Stimulated activated CD8-positive, alpha-beta memory T cell treated with anti-CD3 and anti-CD28 coated beads, Interleukin-12 subunit alpha, Interleukin-12 subunit beta, amount 100 ng/mL, for 1 hour (primary cell): ENCODE measurements at places on chromosomes 7 and 10.

DNA sequence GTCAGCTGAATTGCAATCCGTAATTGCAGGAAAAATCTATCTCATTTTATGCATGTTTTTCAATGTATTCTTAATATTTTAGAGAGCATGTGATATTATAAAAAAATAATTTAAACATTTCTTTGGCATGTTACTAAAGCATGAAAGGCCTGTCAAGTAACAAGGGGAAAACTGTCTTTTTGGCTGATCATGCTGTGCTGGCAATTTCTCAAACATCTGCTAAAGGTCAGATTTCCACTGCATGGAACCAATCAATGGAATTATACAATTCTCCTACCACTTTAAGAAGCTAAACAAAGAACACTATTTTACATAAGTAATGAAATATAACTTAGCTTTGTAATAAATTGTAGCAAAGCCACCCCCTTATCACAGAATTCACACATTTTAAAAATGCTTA is 49.4 kb downstream of the JMJD1C start:
- DNase-seq: no peak

DNA sequence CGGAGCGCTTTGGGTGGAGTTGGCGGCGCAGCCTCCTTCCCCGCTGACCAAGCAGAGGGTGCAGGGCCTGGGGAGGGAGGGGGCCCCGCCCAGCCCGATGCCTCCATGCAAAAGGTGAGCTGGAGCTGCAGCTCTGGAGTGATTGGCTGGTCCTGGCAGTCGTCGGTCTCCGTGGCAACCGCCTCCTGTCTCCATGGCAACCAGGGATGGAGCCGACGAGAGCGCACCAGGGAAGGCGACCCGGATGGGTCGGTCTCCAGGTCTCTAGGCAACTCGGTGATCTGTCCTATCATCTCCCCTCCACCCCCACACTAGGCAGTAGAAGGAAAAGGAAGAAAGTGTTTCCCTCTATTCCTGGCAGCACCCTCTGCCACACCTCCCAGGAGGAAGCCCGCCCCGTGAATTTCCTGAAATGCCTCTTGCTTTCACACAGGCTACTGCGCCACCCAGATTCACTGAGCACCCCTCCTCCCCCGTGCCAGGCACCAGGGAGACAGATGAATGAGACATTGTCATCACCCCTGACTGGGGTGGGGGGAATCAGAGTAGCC is 647 bp upstream of the NACAD start:
- peak; percentile 34 for DNase-seq

GRCh38 chr7:149856583-149856982 is 17.2 kb upstream of the ATP6V0E2 start:
- DNase-seq: no peak

- no peak for DNase-seq
These were observed 106.8 kb upstream of the CTTNBP2 start for GRCh38 chr7:117979954-117980497.

DNA sequence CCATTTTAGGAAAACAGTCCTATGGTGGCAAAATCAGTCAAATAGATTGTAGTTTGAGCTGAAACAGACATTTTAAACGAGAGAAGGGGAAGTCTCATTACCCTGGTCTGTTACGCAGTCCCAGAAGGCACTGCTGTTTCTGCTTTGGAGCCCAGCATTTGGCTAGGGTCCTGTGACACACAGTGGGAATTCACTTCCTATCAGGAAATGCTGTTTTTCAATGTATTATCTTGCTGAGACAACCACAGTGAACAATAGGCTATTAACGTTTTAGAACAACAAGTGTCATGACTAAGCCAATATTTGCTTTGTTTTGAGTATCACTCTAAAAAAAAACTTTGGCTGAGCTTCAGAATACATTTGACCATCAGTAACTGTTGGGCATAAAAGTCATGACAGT is 74.1 kb downstream of the ADD3 start:
- no peak for DNase-seq

GRCh38 chr10:17023386-17024298 is 106.0 kb downstream of the CUBN start:
- peak; percentile 78 for DNase-seq

- no peak for DNase-seq
These were observed 24.6 kb downstream of the FRMPD2 start for GRCh38 chr10:48249763-48250351.

DNA sequence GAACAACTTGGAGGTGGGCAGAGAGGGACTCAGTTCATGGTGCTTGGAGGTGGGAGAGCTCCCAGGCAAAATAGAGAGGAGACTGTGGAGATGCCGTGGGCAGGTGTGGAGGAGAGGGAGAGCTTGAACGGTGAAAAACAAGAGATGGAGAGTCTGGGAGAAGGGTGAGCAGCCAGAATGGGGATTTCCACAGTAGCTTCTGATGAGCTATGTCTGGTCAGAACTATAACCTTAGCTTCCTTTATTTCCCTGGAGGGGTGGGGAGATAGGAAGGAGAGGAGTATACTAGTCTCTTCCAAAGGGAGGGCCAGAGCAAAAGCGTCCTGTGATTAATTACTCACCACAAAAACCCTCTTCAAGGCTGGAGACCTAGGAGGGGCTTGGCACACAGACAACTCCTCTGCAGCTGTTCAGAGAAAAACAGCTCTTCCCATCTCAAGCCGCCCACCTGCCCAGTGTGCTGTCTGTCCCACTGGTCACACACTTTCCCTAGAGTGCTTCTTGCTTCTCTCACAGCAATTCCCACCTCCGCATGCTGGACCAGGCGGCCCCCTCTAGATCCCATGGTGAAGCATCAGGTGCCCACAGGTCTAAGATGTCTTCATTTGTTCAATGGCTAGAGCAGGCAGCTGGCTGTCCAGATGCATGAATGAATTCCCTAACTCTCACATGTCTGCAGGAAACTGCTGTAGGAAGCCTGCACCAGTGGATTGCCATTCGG is 41.9 kb downstream of the TAS2R41 start:
- no peak for DNase-seq

DNA sequence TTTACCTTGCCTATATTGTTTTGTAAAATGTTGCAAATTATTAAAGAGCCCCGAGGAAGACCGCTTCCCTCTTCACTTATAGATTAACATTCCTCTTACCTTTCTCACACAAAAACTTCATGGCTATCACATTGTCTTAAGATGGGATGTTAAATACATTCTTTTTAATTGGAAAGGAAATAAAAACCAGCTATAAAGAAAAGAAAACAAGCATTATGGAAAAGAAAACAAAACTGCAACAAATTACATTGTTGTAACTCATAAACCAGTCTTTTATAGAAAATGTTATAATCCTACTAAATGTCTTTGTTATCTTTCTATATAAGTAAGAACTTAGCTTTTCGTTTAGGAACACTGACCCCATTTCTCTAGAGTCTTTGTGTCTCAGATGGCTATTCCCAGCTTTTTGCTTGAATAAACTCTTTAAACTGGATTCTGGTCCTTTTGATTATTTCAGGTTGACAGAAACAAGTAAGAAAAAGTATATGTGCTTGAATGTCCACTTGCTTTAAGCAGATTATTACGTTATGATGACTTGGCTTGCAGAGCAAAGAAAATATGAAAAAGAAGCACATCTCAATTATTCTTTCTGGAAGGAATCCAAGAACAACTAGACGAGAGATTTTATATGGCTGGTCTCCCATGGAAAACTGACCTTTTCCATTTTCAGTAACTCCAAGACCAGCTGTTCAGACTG is 128.2 kb downstream of the AKR1D1 start:
- DNase-seq: no peak

GRCh38 chr10:43421519-43421918 is 12.5 kb upstream of the HNRNPF start:
- DNase-seq: no peak

- DNase-seq: no peak
These were observed 945 bp upstream of the RHEB start for GRCh38 chr7:151520419-151521261.

DNA sequence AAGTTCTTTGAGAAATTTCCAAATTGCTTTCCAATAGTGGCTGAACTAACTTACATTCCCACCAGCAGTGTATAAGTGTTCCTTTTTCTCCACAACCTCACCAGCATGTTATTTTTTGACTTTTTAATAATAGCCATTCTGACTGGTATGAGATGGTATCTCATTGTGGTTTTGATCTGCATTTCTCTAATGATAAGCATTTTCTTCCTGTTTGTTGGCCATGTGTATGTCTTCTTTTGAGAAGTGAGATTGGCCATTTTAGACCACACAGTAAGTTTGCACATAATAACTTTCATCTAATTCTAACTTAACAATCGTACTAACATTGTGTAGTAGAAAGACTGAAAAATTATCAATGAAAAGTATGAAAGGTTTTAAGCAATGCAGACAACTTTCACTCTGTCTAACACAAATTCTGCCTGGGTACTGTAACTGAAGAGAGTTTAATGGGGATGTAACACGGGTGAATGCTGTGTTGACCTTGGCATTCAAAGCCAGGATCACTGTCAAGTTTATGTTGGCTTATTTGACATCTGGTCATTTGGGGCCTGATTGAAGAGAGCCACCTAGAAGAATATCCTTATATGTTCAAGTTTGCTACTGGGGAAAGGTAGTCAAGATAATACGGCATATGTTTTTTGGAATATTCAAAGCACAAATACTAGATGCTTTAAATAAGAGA is 50.4 kb downstream of the FAM171A1 start:
- no peak for DNase-seq

DNA sequence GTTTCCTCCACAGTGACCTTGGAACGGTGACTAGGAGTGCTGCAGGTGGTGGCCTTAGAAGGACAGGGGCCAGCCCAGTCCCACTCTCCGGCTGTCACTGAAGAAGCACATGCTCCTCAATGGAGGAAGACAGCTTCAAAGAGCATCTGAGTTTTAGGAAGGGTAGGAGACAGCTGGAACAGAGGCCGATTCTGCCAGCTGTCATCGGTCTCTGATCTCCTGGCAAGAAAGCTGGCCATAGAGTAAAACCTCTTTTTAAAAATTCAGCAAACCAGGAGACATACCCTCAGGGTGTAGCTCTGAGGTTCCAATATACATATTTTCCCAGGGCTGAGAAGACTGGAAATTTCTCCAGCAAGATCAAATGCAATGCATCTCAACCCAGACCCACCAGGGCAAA is 55.9 kb downstream of the KCNMA1 start:
- DNase-seq: no peak

DNA sequence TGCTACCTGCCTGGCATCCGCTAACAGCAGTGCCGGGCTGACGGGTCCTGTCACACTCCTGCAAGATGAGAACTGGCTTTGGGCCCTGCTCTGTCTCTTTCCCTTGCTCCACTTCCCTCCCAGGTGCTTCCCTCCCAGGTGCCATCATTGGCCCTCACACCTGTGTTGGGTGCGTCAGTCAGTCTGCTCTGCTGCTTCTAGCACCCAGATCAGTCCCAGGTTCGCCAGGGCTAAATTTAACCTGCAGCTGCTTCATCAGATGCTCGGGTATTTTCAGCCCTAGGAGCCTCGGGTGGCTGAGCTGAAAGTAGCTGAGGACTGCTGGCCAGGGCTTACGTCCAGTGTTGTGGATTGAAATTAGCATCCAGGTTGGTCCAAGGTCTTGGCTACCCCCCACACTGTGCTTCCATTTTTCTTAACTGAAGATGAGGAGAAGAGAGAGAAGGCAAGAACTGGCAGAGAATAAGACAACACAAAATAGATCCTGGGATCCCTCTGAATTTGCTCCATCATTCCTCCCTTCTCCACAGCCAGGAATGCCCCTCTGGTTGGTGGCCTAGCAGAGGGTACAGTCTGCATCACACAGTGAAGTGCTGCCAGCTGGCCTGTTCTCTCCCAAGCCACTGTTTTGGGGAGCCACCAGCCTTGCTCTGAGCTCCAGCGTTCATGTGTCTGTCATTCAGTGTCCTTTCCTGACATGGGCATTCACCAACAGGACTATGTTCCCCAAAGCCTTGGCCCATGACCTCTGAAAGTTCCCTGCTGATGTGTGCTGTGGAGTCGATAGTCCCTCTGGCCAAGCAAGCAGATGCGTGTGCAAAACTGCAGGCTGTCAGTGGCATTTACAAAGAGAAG is 65.9 kb upstream of the SYPL1 start:
- DNase-seq: no peak

DNA sequence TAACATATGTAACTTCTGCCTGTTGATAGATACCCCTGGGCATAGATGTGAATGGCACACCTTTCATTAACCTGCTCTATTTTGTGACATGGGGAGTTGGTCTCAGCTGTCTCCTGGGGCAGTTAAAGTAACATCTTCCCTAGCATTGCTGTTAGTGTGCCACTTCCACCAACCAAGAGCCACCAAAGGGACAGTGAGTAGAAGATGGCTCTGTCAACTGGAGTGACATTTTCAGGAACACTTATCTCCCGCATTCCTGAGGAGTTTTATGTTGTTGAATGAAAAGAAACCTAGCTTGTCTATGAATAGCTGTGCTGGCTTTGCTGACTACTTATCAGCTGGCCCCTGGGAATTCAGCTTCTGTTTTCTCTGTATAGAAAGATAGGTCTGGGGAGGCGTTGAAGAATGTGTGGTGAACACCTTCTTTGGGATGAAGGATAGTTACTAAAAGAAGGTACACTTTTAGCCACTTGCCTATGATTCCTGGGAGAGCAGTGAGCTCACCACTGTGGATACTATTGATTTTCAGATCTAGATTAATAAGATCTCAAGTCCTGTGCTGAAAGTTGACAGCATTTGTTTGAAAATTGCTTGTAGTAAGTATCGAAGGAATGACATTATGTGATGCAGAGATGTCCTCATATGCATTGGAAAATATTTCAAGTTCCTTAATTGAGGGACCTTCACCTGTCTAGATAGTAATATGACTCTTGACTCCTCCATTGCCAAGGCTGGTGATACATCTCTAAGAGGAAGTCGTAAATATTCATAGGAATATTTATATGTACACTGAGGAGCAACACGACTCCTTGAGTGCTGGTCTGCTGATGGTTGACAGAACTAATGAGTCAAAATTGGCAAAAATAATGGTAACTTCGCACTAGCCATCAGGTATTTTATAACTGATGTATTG is 7.6 kb downstream of the STARD3NL start:
- no peak for DNase-seq

- no peak for DNase-seq
These were observed 258.9 kb downstream of the SUGCT start for GRCh38 chr7:40393660-40394059.

DNA sequence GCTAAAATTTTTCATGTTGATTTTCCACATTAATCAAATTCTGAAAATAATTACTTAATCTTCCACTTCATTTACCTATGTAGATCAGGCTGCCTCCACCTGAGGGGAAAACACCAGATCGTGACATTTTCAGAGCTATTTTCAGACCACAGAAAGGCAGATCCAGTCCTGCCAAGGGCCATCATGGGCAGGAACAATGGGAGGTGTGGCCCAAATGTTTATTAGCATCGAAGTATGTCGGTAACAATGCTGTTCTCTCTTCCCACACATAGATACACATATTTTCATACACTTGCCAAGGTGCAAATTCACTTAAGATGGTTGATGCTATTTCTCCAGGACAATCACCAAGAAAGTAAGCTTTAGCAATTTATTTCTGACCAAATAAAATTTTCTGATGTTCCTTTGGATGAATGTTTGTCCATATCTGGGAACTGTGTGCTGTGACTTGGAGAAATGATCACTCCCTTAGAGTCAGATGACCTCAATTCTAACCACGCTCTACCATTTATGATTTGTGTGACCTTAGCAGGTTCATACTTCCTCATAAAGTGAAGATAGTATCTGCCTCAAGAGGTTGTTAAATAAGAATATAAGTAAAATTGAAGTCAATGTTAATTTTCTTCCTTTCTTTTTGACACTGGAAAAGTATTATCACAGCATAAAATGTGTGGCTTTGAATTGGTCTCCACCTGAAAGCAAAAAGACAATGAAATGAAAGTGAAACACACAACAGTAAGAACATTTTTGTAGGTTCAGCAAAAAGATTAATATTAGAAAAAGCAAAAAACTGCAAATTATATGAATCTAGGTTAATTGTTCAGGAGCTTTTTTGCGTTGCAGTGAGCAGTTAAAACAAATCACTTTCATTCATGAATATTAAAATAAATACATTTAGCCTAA is 310.4 kb upstream of the PHF14 start:
- no peak for DNase-seq
